ENCODE measurements at places on chromosomes 1 and 21.

DNA sequence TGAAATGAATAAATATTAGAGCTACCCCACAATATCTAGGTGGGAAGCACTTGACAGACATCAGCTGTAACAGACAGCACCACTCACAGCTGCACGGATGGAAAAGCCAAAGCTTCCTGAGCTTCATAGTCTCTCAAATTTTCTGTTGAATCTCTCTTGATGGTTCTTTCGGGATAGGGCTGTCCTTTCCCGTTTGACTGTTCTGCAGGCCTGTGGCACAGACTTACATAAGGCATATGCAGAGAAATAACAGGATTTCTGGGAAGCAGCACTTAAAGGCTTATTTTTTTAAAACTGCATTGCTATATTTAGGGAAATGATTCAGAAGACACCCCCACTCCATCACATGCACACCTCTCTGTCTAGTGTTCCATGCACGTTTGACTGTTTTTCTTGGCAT is 77.5 kb downstream of the ZNF648 start:
- no peak for DNase-seq

- DNase-seq, result no peak
These were observed 218.0 kb downstream of the DENND1B start for GRCh38 chr1:197557302-197557701.

DNA sequence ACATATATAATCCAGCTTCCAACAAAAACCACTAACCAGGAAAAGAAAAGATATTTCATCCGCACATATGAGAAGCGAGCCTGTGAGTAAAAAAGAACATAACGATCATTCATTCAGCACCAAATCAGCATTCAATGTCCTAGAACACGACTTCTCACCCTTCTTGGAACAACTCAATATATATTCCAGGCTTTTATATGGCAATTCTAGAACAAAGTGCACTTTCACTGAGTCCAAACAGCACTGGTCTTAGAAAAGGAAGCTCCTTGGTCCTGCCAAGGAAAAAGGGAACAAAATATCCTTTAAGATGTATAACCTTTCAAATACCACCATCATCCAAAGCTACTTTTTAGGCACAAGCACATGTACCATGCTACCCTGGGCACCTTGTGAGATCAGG is 44.5 kb downstream of the RPL5 start:
- no peak for DNase-seq

GRCh38 chr1:31980835-31981455 is 32.7 kb upstream of the KHDRBS1 start:
- DNase-seq, result no peak

GRCh38 chr1:84166797-84167196 is 22.7 kb downstream of the PRKACB start:
- no peak for DNase-seq

DNA sequence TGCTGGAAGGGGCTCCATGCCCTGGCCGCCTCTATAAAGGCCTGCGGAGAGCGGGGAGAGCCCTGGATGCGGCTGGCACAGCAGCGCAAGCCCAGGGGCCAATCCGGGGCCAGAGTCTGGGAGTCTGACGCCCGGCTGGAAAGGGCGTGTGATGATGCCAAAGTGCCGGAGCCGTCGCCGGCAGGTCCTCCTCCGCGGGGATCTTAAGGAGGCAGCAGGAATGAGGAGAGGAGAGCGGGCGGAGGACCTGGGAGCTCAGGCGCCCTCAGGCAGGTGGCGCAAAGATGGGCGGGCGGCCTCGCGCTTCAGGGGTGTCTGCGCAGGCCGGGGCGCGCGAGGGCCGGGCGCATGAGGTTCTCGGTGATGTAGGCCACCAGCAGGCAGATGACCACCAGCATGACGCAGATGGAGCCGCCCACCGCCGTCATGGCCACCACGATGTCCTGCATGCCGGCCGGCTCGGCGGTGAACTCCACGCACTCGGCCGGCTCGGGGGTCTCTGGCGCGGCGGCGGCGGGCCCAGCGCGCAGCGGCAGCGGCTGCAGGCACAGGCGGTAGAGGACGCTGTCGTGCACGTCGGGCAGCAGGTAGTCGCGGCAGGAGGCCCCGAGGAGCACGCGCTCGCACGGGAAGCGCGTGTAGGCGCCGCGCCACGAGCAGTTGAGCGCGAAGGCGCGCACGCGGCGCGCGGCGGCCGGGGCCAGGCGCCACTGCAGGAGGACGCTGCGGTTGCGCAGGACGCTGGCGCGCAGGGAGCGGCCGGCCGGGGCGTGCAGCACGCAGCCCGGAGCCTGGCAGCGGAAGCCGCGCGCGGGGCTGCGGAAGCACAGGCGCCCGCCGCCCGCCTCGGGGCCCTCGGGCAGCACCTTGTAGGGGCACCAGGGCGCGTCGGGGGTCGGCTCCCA is 653 bp downstream of the FNDC10 start:
- no peak for DNase-seq

GRCh38 chr1:21325231-21325718 is 35.0 kb upstream of the ECE1 start:
- DNase-seq, result no peak

DNA sequence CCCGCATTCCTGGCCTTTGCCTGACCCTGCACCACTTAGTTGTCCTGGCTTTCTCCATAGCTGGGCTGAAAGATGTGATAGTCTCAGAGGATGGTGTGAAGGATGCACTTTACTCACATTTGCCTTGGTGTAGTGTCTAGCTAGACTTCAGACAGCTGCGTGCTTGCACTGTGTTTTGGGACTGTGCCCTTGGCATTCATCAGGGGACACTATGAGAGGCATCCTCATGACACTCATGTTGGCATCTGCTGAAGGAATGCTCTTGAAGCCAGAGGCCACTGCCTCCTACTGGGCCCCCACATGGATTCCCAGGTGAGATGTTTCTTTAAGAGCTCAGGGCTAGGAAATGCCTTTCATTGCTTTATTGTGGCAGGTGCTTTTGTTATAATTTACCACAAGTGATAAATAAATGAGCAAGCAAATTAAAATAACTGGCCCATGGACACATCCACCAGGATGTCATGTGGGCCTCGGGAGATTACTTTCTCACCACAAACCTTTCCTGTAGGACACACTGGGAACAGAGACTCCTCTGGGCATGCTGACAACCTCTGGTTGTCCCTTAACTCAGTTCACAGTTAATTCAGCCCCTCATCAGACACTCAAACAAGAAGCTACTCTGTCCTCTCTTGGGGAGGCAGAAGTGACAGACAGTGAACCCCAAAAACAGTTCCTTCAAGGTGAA is 99.4 kb upstream of the SPATA6 start:
- no peak for DNase-seq

- DNase-seq, result no peak
These were observed 363.0 kb downstream of the ZP4 start for GRCh38 chr1:237527761-237528160.

DNA sequence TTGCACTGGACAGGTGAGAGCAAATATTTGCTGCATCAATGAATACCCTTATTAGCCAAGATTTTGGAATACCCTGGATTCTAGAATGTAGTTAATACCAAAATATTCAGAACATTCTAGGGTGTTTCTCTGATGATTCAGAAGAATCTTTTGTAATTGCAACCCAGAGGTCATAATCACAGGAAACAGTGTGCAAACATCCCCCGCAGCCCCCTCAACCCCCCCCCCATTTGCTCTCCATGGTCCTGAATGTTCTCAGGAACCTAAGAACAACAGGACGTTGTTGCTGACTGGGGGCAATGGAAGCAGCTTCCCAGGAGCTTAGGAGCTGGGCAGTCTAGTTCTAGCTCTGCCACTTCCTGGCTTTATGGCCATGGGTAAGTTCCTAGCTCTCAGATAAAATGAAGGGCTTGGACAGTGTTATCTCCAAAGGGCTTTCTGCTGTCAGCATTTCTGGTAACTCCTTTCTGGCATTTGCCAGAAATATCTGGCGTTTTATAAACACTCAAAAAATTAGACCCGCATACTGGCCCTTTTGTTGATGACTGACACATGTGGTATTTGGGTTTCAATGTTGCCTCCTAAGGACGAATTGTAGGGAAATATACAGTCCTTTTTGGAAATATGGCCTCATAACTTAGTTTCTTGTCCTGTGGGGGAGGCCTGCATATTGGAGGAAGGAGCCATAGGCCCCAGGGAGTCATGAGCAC is 178.6 kb downstream of the RRAGC start:
- DNase-seq, result no peak

DNA sequence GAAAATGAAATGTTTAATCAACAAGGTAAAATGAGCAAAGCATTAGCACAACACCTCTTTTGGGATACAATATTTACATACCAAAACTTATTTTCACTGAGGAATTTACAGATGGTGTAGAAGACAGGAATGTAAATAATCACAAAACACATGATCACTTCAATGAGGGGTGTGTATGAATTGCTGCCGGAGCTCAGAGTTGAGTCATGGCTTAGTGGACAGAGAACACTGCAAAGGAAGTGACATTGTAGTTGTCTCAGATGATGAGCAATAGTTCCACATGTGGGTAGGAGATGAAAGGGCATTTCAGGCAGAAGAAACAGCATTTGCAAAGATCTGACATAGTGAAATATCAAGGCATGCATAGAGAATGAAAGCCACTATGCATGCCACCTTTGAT is 5.6 kb upstream of the KPRP start:
- no peak for DNase-seq

DNA sequence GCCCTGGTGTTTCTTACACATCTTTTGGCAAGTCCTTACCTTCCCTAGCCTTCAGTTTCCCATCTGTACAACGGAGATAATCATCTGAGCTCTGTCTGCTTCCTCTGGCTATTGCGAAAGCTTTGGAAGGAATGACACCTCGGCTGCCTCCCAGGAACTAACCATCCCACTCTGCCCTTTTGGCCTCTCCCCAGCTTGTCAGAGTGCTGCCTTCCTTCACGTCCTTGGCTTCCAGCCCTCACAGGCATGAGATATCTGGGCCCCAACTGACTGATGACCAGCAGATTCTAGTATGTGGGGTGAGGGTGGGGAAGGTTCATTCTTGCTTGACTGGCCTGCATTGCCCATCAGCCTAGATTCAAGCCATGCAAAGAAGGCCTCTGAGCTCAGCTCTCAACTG is 253.1 kb upstream of the FGGY start:
- no peak for DNase-seq

GRCh38 chr1:186482661-186483255 is 21.8 kb upstream of the PDC start:
- DNase-seq, result peak; percentile 82

DNA sequence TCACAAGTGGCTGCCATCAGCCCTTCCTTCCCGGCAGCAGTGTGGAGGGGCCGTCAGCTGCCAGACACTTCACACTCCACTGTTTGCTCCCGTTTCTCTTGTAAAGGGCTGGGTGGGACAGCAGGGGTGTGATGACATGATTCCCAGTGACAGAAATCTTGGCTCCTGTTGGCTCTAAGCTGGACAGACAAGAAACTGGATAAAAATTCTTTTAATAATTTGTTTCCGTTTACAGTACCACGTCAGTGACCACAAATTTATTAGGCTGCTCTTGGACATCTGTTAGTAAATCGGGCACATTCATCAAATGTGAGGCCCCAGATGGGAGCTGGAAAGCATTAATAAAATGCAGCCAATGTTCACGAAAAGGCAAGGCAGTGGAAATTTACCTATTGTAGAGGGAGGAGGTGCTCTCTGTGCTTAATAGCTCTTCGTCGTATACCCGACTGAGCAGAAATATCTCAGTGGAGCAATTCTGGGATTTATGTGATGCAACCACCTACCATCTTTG is 353.7 kb upstream of the GREM2 start:
- DNase-seq, result no peak

DNA sequence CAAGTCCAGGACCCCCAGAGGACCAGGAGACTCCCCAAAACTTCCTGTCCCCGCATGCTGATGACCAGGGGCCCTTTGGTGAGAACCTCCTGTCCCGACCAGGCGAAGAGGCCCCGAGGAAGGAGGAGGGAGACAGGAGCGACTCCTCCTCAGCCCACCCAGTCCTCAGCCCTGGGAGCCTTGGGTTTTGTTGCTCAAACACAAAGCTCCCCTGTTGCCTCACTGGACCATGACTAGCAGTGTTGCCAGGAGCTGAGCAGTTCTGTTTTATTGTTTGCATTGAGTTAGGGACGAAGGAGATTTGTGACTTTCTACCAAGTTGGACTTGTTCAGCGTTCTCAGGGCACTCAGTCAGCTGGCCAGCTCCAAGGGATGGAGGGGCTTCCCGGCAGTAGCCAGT is 10.0 kb downstream of the UMODL1 start:
- DNase-seq, result no peak

- no peak for DNase-seq
These were observed 50.9 kb downstream of the DHX9 start for GRCh38 chr1:182889997-182890396.

GRCh38 chr1:219324629-219325367 is 151.1 kb downstream of the LYPLAL1 start:
- DNase-seq, result no peak

DNA sequence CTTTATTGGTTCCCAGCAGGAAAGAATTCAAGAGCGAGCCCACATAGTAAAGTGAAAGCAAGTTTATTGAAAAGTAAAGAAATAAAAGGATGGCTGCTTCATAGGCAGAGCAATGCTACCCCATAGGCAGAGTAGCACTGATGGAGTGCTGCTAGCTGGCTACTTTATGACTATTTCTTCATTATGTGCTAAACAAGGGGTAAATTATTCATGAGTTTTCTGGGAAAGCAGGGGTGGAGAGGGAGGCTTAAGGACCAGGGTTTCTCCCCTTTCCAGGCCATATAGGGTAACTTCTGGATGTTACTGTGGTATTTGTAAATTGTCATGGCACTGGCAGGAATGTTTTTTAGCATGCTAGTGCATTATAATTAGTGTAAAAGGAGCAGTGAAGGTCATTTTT is 1271.4 kb downstream of the KCNT2 start:
- DNase-seq, result no peak

DNA sequence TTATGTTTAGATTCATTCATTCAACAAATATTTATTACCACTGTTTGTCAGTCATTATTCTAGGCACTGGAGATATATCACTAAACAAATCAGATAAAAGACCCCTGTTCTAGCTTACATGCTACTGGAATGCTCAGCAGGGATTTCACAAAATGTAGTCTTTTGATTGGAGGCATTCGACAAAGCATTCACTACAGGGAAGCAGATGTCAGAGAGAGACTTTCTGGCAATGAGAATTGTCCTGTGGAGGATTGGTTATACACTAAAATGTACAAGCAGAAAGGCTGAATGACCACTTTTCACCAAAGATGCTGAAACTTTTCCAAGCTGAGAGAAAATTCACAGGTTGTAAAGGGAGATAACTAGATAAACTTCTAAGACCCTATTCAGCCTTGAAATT is 57.7 kb downstream of the SCMH1 start:
- no peak for DNase-seq

DNA sequence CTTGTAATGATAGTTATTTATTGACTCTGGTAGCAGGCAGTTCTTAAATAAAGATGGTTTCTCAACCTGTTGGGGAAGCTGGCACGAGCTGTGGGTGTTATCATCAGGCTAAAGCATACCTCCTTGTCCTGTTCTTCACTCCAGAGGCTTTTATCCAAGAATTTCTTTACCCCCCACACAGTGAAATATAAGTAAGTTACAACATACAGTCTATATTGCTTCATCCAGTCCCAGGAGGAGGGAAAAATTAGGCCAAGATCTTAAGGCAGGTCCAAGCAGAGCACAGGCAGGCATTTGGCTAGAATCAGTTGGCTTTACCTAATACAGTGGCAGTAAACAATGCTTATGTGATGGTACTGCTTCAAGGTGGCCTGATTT is 6.3 kb downstream of the TMEM81 start:
- DNase-seq, result no peak

GRCh38 chr1:175434283-175434860 is 241.8 kb upstream of the KIAA0040 start:
- DNase-seq, result no peak

Measured in femur (tissue), 1 donor.